Activated T-helper 2 cell treated with anti-CD3 and anti-CD28 coated beads, Interferon-gamma antibody, Interleukin-2, Interleukin-4, amounts not matched to agents 10 μg/mL and 5 μg/mL and 100 μg/mL, durations not matched to agents 14 hours and 24 hours and 36 hours (primary cell): ENCODE measurements at places on chromosomes 6 and 20. TPM values are rescaled to one million over a fixed set of nuclear protein-coding genes. Genes with fewer than 3 reads are reported as not detected.

GRCh38 chr6:21601339-21601923 is 7.9 kb downstream of the SOX4 start:
- H3K36me3 ChIP-seq: peaks cover 26% of the 10 kb centered on the region
- peaks cover 24% of the 10 kb centered on the region for H3K27me3 ChIP-seq
- no peak overlapping the region for H3K27ac ChIP-seq
- H3K4me3 ChIP-seq: no peak overlapping the region

DNA sequence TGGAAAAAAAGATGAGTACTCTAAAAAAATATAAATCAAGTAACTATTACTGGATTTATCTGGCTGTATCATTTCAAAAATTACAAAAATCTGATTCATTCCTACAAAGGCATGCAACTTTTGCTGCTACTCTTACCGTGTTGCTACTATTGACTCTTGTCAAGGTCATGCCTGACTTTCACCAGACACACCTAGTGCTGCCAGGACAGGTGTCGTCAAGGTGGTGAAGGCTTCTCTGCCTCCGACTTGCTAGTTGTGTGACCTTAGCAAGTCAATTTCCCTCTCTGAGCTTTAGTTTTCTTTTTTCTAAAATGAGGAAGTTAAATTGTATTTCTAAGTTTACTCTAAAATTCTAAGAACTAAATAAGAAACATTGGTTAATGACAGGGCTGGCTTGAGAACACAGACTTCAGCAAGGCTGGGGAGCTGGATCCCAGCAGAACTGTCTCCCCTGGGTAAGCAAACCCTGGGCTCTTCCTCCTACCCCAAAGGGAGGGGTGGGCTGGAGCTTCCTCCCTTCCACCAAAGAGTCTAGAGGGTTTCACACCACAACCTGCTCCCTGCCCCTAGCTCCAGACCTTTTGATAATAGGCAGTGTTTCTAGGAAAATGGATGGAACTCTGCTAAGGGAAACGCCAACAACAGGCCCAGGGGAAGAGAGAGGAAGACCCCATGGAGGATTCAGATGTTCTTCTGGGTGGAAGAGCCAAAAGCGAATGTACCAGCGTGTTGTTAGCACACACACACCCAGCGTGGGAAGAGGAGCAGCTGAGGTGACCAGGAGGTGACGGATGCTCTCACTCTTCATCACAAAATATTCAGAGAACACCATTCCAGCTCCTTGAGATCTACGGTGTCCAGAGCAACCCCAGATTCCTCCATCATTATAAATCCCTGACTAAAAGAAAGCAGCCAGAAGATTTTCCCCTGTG is 47.9 kb upstream of the CITED2 start:
- no peaks in the 10 kb centered on the region for H3K4me1 ChIP-seq
- H3K36me3 ChIP-seq: no peaks in the 10 kb centered on the region
- no peak overlapping the region for H3K4me3 ChIP-seq
- no peak overlapping the region for H3K27ac ChIP-seq

DNA sequence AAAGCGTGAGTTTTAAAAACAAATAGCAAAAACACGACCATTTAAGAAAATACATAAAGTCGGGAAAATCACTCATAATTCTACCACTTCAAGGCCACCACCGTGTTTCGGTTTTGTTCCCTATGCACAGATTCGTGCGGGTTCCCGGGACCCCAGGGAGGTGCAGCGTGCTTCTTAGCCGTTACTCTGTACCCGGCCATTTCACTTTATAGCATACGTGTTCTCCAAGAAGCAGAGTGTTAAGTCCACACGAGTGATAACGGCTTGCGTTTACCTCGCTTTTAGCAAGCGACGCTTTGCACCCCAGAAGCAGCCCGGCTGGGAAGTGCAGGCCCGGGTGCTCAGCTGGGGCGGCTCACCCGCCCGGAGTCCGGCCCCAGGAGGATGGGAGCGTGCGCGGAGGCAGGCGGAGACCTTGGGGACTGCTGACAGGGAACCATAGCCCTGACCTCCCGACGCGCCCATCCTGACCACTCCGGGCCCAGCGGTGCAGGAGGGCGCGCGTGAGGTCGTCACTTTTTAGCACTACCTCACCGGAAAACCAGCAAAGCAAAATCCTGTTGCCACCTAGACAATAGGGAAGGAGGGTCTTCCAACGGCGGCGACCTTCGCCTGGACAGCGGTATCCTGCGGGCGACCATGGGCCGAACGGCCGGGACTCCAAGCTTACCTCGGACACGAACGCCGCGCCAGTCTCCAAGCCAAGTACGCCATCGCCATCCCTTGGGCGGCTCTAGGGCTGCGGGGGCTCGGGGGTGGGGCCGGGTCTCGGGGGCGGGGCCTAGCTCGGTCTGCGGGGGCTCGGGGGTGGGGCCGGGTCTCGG is at the start of gene ECI2:
Gene ECI2 (minus strand): TSS at position 735 of the 824 bp plus-strand sequence. CDS start 15 bp downstream, at position 720.
- peaks cover 41% of the 10 kb centered on the region for H3K36me3 ChIP-seq
- H3K27ac ChIP-seq: peak within 1 kb of the TSS; percentile 90
- DNase-seq: peak; percentile 69
- peak within 1 kb of the TSS; percentile 89 for H3K4me3 ChIP-seq
- peaks cover 2% of the 10 kb centered on the region for H3K27me3 ChIP-seq

DNA sequence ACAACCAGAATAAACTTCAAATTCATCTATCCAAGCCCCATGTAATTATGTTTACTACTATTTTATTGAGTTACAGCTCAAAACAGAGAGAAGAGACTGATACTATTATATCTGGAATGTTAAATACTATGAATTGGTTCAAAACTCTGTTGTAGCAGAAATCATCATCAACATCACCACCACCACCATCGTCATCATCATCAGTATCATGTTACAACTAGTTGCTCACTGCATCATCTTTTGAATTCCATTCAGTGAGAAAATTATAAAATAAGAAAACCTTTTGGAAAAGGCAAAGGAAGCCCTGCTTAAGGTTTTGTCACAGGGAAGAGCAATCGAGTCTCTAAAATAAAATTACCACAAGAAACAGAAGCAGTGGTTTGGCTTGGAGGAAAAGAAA is 36.2 kb upstream of the THEMIS start:
- peaks cover 48% of the 10 kb centered on the region for H3K4me1 ChIP-seq
- no peak for DNase-seq
- H3K4me3 ChIP-seq: no peak overlapping the region

DNA sequence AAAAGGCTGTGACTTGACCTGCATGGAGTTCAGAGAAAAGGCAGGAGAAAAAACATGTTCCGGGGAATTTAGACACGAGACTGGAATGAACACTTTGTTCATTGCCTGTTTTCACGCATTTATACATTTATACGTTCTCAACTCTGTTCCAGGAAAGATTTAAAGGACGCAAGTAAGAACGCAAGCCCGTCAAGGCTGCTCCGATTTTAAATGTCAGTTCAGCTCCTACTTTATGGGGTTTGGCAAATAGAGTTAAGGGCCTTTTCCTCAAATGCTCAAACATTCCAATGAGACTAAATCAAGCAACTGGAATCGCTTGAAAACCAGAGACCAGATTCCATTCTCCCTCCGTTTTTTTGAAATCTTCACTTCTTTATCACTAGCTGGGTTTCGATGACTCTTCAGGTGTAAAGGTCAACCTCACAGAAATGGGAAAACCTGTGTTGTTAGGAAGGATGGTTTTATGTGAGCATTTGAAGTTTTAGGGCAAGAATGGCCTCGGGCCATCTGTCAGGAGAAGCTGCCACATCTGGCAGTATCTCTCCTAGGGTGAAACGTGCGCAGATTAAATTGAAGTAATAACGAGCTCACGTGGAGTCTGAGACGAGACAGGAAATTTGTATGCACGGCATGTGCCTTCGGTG is 24.9 kb downstream of the TTLL2 start:
- peak overlapping the region; percentile 77 for H3K27ac ChIP-seq
- H3K4me1 ChIP-seq: peaks cover 15% of the 10 kb centered on the region
- DNase-seq: no peak
- H3K27me3 ChIP-seq: peaks cover 43% of the 10 kb centered on the region
- peak overlapping the region; percentile 79 for H3K4me3 ChIP-seq
- H3K36me3 ChIP-seq: no peaks in the 10 kb centered on the region

GRCh38 chr20:49808753-49809152 is 3.9 kb upstream of the SLC9A8 start:
- no peak for DNase-seq
- H3K4me1 ChIP-seq: peaks cover 54% of the 10 kb centered on the region
- H3K4me3 ChIP-seq: no peak overlapping the region
- peaks cover 9% of the 10 kb centered on the region for H3K36me3 ChIP-seq

- no peaks in the 10 kb centered on the region for H3K27me3 ChIP-seq
- peaks cover 60% of the 10 kb centered on the region for H3K36me3 ChIP-seq
- peaks cover 31% of the 10 kb centered on the region for H3K4me1 ChIP-seq
- no peak for DNase-seq
- H3K4me3 ChIP-seq: peak overlapping the region; percentile 28
These were observed 25.3 kb downstream of the MDN1 start for GRCh38 chr6:89794324-89794723.

GRCh38 chr6:79869600-79870084 is 77.7 kb downstream of the ELOVL4 start:
- peaks cover 18% of the 10 kb centered on the region for H3K27me3 ChIP-seq
- H3K4me1 ChIP-seq: peaks cover 10% of the 10 kb centered on the region
- no peak overlapping the region for H3K4me3 ChIP-seq

DNA sequence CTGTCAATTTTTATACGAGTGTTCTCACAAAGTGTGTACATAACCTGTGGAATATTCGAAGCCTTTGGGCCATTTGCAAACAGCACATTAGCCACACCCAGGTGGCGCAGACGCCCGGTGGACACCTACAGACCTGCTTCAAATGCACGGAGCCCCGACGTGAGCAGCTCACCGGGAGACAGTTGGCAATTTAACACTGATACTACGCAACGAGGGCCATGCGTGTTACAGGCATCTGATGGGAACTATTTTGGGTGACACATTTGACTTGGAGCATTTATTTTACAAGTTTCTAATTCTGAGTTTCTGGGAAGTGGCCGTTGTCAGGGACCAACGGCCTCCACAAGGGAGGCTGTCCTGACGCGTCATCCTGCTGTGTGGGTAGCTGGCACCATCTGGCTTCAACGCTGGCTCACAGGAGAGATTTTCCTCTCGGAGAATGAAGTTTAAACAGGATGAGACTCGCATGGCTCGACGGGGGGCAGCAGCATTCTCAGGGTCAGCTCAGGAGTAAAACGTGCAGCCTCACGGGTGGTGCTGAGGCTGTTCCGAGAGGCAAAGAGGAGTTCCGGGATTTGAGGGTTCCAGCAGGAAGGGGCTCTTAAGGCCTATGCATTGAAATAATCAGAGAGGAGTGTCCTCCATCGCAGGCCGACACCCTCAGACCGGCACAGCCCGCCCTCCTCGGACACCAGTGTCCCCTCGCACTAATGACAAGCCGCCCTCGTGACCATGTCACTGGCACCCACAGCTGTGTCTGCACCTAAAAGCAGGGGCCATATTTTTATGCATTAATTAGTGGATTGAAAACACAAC is 207.4 kb downstream of the DLL1 start:
- no peak for DNase-seq
- H3K27me3 ChIP-seq: peaks cover 2% of the 10 kb centered on the region
- H3K4me3 ChIP-seq: no peak overlapping the region
- H3K27ac ChIP-seq: no peak overlapping the region

DNA sequence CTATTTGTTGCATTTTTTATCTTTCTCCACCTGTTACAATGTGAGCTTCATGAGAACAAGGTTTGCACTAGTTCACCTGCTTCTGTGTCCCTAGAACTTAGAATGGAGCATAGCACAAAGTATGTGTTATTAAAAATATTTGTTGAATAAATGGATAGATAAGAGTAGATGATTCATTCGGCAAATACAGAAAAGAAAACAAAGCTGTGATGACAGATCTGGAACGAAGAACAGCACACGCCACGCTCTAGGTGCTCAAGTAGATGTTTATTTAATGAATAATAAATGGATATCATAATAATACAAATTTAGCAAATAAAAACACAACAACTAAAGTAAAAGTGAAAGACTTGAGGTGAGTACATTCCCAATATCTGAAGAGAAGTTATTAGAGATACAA is 273.1 kb downstream of the HAO1 start:
- DNase-seq: no peak
- H3K4me1 ChIP-seq: no peaks in the 10 kb centered on the region
- no peaks in the 10 kb centered on the region for H3K36me3 ChIP-seq
- no peak overlapping the region for H3K4me3 ChIP-seq

DNA sequence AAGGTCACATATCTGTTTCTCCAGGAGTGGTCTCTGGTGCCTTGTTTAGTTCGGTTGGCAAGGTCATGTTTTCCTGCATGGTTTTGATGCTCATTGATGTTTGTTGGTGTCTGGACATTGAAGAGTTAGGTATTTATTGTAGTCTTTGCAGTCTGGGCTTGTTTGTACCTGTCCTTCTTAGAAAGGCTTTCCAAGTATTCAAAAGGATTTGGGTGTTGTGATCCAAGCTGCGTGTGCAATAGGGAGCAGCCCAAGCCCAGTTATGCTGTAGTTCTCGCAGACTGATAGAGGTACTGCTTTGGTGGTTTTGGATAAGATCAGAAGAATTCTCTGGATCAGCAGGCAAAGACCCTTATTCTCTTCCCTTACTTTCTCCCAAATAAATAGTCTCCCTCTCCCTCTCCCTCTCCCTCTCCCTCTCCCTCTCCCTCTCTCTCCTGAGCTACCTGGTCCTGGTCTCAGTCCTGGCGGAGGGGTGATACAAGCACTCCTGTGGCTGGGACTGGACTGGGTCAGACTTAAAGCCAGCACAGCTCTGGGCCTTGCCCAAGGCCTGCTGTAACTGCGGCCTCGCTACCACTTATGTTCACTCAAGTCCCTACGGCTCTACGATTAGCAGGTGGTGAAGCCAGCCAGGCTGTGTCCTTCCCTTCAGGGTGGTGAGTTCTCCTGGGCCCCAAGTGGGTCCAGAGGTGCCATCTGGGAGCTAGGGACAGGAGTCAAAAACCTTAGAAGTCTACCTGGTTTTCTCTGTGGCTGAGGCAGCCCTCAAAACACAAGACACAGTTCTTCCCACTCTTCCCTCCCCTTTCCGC is 27.3 kb upstream of the GRM4 start:
- no peak overlapping the region for H3K4me3 ChIP-seq
- DNase-seq: no peak
- H3K4me1 ChIP-seq: no peaks in the 10 kb centered on the region
- H3K36me3 ChIP-seq: no peaks in the 10 kb centered on the region

- peaks cover 17% of the 10 kb centered on the region for H3K27me3 ChIP-seq
- no peak overlapping the region for H3K27ac ChIP-seq
- no peaks in the 10 kb centered on the region for H3K36me3 ChIP-seq
- H3K4me3 ChIP-seq: no peak overlapping the region
These were observed 16.1 kb upstream of the TLDC2 start for GRCh38 chr20:36859700-36860330.

DNA sequence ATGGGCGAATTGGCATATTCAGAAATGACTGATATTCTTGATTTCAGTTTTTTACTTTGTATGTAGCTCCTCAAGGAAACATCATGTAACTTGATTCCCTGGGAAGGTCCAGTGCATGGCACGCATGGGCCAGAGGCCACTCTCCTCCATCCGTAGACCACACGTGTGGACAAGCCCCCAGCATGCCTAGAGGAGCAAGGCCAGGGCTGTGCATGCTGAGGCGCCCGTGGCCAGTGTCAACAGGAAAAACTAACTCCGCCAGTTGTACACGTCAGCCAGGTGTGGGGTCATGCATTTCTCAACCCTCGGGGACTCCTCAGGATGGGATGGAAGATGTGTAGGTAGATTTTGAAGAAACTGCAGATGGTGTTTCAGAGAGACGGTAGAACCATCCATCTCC is 37.8 kb upstream of the CD93 start:
- peaks cover 6% of the 10 kb centered on the region for H3K4me1 ChIP-seq
- H3K36me3 ChIP-seq: no peaks in the 10 kb centered on the region
- no peak overlapping the region for H3K4me3 ChIP-seq
- no peak for DNase-seq
- H3K27me3 ChIP-seq: peaks cover 10% of the 10 kb centered on the region
- H3K27ac ChIP-seq: no peak overlapping the region

CDH26 gene
- total RNA-seq: 0.30 and 0.85 TPM in 2 replicates

TMEM217 gene
- 4.5 and 4.8 TPM in 2 replicates for total RNA-seq

SLPI gene
- total RNA-seq: not detected in 2 replicates

SIRPB2 gene
- not detected in 2 replicates for total RNA-seq

TMEM200A gene
- 1.1 and 1.3 TPM in 2 replicates for total RNA-seq

DEFB132 gene
- total RNA-seq: not detected in 2 replicates
